Central memory CD8-positive, alpha-beta T cell (primary cell): ENCODE measurements at places on chromosomes 3 and 15.

- DNase-seq = no peak
Observed at GRCh38 chr3:189652042-189652441, 20.9 kb downstream of the TP63 start.

- peak; percentile 44 for DNase-seq
Observed at GRCh38 chr3:31533169-31534064, 692 bp downstream of the STT3B start.

DNA sequence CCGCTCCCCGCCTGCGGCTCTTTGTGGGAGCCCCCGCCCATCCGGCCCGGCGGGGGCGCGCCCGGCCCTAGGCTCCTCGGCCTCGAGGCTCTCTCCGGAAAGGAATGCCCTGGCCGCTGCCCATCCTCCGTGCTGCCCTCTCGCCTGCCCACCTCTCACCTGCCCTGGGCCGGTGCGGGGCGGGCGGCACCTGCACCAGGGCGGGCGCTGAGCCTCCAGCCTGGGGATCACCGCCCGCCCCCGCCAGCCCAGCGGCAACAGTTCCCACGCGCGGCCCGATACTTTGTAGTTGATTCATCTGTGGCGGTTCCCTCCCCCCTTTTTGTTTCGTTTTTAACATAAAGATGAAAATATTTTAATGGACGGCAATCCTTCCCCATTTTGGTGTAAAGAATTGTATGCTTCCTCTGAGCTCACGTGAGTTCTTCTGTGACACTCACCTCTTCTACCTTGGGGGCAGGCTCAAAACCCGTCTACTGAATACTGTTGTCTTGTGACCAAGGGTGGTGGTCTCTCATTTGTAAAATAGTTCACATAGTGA lies 1.9 kb downstream of the KLF13 start:
- peak; percentile 69 for DNase-seq

GRCh38 chr15:83225449-83225848 lies 17.8 kb upstream of the HDGFL3 start:
- DNase-seq = no peak

DNA sequence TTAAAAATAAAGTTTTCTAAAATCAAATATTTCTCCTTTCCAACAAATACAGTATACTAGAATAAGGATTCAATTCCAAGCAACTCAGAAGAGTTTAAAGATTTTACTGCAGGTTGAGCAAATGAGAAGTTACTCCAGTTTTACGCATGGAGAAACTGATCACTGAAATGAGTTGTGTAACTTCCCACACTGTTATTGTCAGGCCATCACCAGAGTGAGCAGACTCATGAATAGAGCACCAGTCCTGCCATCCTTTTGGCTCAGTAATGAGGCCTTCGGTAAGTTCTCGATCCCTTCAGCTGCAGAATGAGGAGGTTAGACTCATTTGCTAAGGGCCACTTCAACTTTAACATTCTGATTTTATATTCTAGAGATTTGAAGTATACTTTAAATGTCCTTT lies 48.1 kb downstream of the OSBPL10 start:
- no peak for DNase-seq

GRCh38 chr15:81954158-81954783 lies 91.5 kb downstream of the MEX3B start:
- DNase-seq = no peak

DNA sequence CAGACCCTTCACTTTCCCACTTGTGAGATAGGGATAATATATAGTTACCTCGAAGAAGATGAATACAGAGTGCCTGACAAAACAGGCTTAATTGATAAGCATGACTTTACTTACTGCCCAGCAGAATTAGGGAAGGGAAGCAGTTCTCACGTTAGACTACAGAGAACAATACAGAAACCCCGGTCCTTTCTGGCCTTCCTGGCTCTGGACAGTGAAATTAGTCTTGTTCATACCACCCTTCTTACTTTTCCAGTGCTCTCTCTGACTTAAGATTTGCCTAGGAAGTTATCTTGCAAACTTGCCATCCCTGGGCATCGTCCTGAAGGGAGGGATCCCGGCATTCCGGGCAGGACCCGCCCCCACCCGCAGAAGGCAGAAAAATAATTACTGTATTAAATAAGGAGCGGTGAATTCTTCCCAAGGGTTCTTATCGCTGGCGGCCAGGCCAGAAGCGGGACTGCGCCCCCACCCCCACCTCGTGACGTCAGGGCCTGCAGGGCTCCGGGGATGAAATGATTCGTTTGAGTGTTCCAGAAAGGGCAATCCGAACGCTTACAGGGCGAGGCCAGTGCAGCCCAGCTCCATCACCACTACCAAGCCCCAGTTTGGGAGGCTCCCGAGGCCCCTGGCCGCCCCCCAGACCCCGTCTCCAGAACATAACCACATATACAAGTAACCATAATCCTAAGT lies 8.4 kb downstream of the SOX2 start:
- DNase-seq = no peak

DNA sequence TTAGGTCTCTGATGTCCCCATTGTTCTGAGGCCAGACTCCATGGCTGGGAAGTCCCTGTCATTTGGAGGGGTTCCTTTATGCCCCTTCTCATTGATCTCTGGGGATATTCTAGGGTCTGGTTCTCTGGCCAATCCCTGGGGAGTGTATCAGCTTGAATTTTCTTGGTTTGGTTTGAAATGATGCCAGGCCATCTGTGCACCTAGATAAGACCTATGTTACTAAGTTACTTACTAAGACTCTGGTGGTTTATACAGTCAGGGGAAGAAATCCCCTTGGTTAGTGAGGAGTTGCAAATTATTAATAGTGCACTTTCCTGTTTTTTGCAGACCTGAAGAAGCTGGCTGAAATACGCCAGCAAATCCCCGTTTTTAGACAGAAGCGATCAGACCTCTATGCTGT lies 20.3 kb downstream of the NIT2 start:
- no peak for DNase-seq

DNA sequence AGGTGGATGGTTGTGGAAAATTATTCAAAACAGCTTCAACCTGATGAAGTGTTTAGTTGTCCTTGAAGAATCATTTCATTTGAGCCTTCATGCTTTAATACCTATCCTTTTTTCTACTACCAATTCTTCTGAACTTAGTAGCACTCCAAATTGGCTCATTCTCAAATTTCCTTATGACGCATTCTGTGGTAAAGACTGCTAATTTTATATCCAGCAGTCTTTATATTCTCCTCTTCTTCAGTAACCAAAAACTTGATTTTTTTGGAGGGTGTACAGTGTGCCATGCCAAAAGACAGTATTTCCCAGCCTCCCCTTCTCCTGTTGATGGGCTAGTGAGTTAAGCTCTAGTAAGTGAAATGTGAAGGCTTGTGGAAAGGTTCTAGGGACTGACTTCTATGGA lies 25.2 kb downstream of the CGNL1 start:
- DNase-seq = no peak

DNA sequence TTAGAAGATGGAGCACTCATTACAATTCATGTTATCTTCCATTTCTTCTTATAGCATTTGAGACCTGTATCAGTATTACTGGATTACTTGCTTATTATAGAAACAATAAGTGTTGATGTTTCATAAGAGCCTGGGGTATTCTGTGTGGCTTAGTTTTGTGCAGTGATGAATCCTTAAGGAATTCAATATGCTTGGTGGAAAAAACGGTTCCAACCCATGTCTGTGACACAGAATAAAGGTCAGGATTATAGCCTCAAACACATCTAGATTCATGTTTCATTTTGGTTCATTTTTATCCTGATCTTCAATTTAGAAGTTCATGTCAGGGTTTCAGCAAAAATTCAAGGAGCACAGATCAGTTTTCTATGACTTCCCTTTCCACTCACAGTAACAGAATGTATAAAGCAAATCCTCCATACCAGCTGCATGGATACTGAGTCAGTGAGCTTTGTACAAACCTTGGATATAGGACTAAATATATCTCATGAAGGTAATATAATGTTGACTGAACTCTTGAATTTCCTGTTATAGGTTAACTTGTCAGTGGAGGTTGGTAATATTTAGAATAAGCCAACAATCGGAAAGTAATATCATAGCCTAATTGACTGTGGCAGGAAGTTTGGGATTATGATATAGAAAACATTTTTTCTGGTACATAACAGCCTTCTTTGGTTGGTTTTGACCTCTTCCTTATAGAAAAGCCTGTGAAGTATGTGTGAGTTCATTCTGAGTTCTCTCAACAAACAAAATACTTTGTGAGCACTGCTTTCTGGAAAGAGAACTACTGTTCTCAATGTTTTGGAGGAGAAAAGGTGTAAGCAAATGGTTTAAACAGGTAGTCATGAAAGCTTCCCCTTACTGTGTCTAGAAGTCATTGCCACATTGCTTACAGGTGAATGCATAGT lies 218.2 kb upstream of the TPM1 start:
- DNase-seq = no peak

DNA sequence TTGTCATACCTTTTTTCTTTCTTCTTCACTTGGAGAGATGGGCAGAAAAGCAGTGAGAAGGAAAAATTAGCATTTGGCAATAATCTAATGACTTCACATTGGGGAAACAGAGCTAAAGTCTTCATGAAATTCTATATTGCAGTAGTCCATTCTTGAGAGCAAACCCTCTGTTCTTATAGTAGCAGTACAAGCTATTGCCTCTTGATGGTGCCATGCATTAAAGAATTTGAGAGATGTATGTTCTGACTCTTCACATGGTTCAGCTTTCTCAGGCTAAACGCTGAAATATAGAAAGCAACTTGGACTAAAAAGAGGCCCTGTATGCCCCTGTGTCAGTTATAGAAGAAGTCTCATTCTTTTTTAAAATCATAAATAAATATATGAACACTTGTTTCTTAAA lies 36.0 kb downstream of the PHLDB2 start:
- DNase-seq = no peak

DNA sequence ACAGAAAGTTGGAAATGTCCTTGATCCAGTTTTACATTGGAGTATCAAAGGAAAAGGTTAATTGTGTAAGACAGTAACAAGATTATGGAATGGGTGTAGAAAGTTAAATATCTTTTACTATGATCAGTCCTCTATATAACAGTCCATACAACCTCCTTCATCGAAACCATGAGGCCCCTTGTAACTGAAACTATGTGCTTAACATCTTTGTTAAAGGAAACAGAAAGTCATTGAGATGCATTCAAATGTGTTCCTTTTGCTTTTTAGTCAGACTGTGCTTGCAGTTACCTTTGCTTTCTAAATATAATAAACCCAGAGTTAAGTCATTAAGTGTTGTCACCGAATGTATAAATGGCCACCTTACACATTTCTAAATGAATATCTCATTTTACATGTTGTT lies 1298.5 kb downstream of the ROBO2 start:
- no peak for DNase-seq

GRCh38 chr15:98860281-98861041 lies 147.1 kb downstream of the PGPEP1L start:
- DNase-seq = no peak

DNA sequence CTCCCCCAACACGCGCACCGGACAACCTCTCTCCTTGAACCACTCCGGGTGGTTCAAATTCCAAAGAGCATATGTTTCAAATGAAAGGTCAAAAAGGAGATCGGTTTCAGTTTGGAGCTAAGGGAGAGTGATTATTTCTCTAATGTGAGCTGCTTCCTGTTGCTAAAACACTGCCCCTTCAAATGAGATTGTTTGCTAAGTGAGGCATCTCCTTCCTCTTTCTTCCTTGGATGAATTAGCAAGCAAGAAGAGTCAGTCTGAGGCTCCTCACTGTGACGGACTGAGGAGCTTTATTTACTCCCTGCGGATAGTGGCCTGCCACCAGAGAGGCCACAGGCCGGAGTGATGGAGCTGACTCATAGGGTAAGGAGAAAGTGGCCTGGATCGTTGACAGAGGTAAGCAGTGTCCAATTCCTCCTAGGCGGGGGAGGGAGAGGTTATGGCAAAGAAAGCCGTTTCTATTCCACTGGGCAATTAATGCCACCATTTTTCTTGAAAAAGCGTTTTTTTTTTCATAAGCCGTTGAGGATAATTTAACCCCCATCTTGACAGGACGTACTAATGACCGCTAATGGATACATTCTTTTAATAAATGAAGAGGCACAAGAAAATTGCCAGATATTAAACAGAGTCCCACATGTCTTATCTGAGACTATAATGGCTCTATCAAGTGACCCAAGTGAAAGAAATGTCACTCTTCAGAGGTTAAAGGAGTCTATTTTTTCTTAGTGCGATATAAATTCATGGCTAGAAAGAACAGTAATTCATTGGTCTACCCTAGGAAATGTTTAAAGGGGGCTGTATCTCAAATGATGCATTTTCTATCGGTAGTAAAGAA lies 167.0 kb upstream of the ANKRD28 start:
- DNase-seq = no peak

DNA sequence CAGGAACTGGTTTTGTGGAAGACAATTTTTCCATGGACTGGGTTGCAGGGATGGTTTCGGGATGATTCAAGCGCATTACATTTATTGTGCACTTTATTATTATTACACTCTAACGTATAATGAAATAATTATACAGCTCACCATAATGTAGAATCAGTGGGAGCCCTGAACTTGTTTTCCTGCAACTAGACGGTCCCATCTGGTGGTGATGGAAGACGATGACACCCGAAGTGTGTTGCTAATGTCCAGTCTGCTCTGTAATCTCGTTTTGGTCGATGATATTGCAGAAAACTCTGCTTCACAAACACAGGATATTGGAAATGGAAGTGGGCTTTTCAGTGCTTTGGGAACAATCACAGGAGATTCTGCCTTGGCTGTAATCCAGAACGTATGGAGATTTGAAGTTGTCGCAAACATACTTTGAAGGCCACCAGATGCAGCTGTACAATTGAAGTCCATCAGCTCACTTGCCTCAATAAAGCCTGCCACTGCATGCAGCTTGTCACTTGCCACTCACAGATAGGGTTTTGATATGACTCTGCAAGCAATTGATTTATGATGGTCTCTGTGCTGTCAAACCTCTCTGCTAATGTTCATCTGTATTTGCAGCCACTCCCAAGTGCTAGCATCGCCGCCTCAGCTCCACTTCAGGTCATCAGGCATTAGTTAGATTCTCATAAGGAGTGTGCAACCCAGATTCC lies 141.7 kb downstream of the TJP1 start:
- no peak for DNase-seq

GRCh38 chr3:46517016-46517783 lies 19.4 kb downstream of the RTP3 start:
- DNase-seq = no peak

- DNase-seq = no peak
Observed at GRCh38 chr3:144556392-144556791, 584.8 kb downstream of the DIPK2A start.

GRCh38 chr3:147237991-147238390 lies 168.4 kb downstream of the ZIC4 start:
- DNase-seq = no peak

- DNase-seq = no peak
Observed at GRCh38 chr3:58116985-58117384, 93.8 kb downstream of the DNASE1L3 start.
